ENCODE measurements at places on chromosomes 13 and 19.

DNA sequence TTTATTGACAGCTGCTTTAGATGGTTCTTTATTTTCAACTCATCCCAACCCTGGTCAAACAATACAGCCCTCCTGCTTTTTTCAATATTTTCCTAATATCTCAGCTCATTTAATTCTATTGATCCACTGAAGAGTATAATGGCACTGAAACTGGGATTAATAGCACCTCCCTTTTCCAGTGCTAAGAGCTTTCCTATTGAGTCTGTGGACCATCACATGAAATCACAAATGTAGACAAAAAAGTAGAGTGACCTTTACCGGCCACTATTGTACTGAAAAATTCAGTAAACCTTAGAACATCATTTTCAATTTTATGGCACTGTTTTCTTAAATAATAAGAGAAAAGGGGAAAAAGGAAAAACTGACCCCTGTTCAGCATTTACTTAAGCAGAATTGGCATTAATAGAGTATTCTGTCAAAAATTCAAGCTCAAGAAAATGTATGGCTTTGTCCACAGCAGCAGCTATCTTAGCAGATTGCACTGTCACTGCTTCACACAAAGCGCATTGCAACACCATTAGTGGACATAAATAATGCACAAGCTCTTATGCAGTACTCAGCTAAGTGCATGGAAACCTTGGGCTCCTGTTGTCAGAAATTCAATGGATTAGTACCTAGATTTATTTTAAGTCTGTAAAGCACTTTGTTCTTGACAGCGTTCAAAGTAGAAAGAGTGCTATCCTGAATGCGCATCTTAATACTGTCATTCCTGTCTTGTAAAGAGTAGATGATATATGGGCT is 851.0 kb upstream of the KLHL1 start:
- no peak for DNase-seq

DNA sequence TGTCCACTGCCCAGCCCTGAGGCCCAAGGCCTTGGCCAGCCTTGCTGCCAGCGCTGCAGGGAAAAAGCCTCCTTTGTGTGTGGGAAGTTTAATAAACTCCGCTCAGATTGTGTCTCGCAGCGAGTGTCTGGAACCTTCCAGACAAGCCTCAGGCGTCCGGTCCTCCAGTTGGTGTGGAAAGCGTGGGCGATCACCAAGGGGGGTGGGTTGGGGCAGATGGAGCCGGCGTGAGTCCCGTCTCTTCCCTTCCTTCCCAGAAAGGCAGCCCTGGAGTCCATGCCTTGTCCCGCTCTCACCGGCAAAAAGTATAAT is 4.6 kb downstream of the STK11 start:
- DNase-seq = no peak

- no peak for DNase-seq
These were observed 720 bp upstream of the HNRNPL start for GRCh38 chr19:38850436-38850975.

DNA sequence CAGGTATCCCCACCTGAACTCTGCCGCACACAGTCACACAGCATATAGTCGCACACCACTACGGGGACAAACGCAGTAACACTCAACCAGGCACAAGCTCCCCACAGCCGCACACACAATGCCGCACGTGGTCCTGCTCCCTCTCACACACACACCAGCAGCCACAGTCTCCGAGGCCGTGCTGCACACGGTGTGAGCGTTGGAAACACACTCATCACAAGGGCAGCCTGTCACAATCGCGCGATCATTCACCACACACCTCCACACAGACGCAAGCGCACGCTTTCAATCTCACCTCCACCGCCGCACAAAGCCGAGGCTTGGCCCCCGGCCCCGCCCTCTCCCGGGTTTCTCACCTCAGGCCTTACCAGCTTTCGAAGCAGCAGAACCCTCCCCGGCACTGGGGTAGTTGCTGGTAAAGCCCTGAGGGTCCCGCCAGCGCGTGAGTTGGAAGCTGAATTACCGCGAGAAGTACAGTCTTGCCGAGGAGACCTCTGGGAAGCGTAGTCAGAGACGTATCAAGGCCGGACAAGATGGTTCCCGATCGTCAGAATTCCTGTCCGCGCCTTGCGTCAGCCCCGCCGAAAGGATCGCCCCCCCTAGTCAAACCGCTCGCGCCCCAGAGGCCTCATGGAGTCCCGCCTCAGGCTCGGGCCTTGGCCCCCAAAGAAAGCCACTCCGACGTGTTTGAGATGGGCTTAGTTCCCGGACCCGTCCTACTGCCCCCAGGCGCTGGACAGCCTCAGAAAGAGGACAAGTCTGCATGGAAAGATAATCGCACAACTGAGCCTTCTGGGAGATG is at the start of gene ZNF566:
Gene ZNF566 (minus strand): TSS at position 444 of the 802 bp plus-strand sequence. CDS start 13,004 bp downstream, outside the sequence.
- DNase-seq = peak; percentile 99

GRCh38 chr19:18203408-18203862 is 407 bp downstream of the RAB3A start:
- DNase-seq = no peak

DNA sequence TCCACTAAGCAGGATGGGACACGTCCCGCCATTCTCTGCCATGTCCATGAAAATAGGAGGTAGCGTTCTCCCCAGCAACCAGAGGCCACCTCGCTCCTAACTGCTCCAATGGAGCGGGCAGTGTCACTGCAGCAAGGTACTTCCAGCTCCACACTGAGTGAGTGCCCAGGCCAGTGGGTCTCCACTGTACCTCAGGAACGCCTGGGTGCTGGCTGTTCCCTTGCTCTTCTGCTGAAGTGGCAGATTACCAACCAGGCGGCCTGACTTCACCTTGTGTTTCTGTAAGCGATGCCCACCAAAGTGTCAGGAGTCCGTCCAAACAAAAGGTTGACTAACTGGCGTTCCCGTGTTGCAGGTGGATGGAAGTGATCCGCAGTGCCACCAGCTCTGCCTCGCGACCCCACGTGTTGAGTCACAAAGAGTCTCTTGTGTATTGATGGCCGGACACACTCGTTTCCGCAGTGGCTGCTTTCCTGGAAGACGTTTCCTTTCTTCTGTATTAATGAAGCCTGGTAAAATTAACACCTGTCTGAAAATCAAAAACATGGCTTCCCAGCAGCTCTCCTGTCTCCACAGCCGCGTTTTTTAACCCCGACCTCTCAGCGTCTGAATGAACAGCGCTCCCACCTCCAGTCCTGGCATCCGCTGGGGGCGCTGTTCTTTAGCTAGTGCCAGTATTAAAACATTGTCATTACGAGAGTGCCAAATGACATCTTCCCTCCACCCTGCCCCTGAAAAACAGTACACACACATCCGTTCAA is 128.8 kb downstream of the STK24 start:
- DNase-seq = peak; percentile 67

DNA sequence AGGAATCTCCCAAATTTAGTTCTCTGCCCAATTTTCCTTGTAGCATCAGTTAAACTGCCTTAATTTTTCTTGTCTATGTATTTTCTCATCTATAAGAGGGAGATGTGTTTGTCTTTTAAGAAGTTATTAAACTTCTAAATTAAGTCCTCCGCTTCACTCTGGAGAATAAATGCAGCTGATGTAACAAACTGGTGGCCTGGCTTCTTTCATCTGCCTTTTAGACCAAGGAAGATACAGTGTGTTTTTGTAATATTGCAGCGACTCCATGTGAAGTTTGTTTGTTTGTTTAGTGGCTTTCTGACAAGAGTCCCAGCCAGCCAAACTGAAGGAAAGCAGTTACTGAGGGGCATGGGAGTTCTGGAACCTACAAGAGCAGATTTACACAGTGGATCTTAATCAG is 56.4 kb downstream of the KLF12 start:
- DNase-seq = no peak

- no peak for DNase-seq
These were observed 385.5 kb downstream of the MZT1 start for GRCh38 chr13:72341904-72342303.

DNA sequence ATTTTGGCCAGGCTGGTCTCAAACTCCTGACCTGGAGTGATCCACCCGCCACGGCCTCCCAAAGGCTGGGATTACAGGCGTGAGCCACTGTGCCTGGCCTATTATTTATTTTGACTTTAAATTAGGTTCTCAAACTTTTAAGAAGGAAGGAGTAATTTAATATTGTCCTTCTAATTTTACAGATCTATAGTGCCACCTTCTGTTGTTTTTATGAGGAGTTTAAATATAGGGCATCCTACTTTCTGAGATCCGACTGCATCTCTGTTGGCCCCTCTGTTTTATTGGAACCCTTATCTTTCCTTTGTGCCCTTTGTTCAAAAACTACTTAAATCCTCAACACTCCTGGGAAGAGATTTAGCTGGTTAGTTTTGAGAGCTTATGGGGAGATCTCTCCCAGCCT is 25.4 kb upstream of the ZMYM5 start:
- DNase-seq = no peak

DNA sequence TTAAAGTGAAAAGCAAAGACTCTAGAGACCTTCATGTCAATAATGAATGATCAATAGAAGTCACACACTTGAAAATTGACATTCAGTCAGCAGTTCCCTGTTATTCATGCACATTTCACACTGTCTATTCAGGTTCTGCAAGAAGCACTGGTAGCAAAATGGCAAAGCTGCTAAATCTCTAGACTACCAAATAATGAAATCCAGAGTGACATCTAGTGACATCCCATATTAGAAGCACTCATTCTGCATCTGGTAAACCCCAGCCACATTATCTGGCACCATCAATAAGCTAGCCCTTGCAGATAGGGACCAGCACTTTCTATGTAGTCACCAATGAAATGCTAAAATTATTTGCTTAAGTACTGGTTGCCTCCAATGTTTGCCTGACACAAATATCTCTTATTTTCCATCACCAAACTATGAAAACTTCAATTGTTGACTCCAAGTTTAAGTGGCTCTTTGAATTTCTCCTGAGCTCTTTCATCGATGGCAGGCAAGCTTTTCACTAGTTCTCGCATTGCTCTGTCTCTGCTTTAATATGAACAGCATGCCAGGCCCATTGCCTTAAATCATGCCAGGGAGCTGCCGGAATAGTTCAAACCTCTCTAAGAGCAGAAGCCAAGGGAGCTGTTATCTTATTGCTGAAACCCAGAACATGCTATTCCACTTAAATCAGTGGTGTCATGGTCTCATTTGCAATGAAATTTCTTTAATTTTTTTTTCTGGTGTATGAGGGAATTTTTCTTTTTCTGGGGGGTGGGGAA is 409.9 kb downstream of the MZT1 start:
- no peak for DNase-seq

DNA sequence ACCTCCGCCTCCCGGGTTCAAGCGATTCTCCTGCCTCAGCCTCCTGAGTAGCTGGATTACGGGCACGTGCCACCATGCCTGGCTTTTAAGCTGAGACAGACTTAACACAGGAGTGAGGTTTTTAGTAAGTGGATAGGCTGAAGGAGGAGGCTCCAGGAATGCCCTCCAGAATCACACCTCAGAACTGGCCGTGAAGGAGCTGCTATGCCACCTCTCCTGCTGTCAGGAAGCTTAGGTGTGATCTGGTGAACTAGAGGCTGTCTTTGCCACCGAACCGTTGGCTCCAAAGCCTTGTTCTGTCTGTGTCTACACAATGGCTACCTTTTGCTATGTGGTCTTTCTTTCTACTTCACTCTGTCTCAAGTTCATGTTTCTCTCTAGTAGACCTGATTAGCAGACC is 4.2 kb downstream of the PDCD2L start:
- DNase-seq = no peak

DNA sequence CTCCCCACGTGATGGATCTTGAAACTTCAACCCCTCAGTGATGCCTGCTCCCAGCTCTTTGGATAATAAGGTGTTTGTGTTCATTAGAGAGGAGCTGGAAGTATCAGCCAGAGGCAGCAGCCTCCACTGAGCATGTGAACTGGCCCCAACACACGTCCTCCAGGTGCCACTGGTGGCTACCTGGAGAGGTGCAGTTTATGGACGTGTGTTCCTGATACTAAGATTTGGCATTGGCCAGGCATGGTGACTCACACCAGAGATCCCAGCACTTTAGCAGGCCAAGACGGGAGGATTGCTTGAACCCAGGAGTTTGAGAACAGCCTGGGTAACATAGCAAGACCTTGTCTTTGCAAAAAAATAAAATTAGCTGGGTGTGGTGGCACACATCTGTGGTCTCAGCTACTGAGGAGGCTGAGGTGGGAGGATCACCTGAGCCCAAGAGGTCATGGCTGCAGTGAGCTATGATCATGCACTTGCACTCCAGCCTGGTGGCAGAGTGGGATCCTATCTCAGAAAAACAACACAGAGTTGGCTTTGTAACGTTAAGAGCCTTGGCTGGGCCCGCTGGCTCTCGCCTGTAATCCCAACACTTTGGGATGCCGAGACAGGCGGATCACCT is 34.4 kb downstream of the SLC25A42 start:
- DNase-seq = no peak

GRCh38 chr13:45717349-45717748 is 15.2 kb downstream of the CBY2 start:
- no peak for DNase-seq

- DNase-seq = no peak
These were observed 706 bp upstream of the DNAJC3 start for GRCh38 chr13:95676105-95676761.

DNA sequence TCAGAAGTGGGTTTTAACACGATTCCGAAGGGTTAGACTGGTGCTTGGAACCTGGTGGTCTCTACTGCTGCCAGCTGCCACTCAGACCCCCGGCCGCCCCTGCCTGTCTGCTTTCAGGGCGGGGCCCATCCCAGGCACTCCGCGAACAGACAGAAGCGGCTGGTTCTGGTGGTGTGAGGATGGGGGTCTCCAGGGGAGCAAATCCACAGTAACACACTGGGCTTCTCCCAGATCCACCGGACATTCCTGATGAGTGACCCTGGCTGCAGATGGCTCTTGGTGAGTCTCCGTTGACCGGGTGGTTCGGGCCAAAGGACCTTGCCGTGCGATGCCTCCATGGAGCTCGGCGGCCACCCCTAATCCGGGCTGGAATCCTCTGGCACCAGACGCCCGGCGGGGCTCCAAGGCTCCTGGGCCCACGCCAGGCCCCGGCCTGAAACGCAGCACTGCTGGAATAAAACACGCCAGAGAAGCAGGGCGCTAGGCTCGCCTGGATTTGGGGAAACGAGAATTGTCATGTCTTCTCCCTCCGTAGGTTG is 2.1 kb upstream of the PTBP1 start:
- DNase-seq = no peak

DNA sequence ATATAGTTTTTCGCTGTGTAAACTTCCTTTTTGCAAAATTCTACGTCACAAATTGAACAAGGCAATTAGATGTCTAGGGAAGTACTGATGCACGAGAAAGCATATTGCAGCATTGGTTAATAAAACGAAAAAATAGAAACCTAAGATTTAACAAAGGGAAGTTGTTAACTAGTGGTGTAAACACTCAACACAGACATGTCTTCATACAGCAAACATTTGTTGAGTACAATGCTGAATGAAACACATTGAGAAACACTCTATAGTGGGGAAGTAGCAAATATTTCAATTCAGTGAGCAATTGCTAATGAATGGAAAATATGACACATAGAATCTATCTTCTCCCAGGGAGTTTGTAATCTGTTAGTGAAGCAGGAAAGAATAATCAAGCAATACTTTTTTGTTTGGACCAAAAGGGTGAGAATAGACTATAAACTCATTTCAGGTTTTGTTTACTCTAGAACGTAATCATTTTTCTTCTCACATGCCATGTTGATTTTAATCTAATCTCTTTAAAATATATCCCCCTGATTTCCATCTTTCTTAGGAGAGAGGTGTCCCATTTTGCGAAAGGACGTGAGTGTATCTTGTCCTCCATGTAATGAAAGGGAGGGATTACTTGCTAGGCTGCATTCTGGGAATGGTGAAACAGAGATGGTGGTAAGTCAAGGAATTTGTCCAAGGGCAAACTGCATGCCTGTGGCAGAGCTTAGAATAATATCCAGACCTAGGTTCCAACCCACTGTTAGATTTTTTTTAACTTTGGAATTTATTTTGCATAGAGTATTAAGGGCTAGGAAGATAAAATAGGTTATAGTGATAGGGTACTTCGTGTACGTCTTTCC is 1.7 kb upstream of the ANKRD10 start:
- DNase-seq = no peak

Data from ELF-1 (cell line).